NCI-H69 (cell line): ENCODE measurements at places on chromosomes 11 and 22.

GRCh38 chr22:31100762-31101525 lies 6.4 kb downstream of the SELENOM start:
- DNase-seq = no peak

DNA sequence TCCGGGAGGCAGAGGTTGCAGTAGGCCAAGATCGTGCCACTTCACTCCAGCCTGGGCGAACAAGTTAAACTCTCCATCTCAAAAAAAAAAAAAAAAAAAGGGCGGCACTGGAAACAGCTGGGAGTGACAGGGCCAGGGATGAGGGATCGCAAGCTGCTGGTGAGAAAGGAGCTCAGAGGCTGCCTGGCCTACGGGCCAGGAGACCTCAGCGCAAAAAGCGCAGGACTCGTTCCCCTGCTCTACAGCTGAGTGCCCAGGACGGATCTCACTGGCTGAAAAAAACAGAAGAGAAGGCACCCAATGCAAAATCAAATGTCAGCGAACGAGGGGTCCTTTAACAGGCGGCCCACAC lies 650 bp upstream of the NUP50 start:
- peak; percentile 63 for DNase-seq

DNA sequence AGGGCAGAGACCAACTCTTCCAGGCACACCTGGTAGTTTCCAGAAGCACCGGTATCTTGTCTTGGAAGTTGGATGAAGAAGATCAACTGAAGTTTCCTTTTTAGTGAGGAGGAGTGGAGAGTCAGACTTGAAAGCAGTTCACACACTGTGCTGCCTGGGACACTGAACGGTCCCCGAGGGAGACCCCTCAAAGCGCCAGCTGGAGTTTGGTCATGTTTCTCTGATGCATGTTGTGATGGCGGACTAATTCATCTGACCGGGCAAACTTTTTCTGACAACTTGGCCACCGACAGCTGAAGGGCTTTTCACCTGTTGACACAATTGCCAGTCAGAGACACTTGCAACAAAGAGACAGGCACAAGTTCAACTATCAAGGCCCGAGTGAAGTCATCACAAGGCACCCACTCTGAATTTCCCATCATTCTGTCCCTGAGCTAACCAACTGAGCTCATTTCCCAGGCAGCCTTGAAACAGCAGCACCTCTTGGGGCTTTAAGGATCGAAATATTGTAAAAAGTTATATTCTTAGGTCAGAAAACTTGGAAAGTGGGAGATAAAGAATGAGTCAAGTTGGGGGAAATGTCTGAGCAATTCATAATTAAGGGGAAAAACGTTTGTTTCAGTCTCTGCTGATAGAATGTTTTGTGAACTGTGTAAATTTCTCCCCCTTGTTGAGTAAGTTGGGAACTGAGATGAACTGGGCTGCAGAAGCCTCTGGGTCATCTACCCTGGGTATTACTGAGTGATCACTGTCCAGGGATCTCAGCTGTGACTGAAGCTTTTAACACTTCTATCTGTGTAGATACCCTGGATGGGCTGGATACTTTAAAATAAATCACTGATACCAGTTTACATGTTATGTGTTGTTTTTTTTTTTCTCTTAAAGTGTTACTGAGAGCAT lies 46.2 kb downstream of the WT1 start:
- DNase-seq = no peak

GRCh38 chr11:1515082-1516060 lies 28.8 kb upstream of the MOB2 start:
- DNase-seq = peak; percentile 75

GRCh38 chr22:45072322-45072903 lies 62.6 kb upstream of the PHF21B start:
- peak; percentile 93 for DNase-seq

DNA sequence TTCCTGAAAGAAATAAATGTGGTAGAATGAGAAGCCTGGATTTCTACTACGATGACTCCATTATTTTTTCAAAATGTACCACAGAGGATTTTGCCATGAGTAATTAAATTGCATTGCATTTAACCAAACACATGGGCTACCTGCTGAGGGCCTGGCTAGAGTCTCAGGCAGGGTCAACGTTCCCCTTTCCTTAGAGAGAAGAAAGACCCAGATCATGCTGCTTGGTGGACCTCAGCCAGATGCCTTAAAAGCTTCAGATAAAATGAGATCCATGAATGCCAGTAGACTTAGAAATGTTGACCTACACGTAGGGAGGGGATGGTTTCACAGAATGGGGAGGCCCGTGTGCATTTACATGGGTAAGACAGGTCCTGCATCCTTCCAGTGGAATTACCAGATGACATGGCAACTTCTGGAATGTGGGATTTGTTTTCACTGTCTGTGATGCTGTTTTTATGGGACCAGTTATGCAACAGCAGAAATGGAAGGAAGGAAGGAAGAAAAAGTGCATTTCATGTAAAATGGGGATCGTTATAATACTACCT lies 1069.4 kb downstream of the NTM start:
- no peak for DNase-seq

DNA sequence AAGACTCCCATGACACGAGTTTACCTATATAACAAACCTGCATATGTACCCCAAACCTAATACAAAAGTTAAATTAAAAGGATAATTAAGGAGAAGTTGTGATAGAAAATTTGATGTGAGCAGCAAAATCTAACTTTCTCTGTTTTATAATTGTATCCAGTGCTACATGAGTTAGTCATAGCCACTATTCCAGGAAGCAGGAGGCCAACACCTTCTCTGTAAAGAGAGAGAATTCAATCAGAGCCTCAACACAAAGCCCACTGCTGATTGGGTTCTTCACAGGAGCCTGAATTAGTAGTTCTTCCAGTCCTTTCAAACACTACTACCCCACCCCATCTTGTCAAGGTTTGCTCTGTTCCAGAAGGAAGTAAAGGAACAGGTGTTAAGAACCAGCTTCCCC lies 84.2 kb downstream of the BLID start:
- no peak for DNase-seq

DNA sequence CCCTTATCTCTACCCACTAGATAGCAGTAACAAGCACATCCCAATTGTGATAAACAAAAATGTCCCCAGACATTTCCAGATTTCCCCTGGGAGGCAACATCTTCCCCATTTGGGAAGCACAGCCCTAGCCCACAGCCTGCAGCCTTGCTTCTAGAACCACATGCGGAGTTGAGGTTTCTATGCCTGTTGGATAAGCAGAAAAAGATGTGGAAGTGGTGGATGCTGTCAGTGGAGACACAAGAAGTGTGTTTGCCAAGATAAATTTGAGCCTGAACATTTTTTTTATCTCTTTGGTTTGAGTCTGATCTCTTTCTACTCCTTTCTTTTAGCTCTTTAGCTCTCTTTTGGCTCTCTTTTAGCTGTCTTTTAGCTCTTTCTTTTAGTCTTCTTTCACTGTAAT lies 884.5 kb downstream of the NTM start:
- no peak for DNase-seq

GRCh38 chr11:32374261-32374711 lies 61.1 kb downstream of the WT1 start:
- peak; percentile 58 for DNase-seq

DNA sequence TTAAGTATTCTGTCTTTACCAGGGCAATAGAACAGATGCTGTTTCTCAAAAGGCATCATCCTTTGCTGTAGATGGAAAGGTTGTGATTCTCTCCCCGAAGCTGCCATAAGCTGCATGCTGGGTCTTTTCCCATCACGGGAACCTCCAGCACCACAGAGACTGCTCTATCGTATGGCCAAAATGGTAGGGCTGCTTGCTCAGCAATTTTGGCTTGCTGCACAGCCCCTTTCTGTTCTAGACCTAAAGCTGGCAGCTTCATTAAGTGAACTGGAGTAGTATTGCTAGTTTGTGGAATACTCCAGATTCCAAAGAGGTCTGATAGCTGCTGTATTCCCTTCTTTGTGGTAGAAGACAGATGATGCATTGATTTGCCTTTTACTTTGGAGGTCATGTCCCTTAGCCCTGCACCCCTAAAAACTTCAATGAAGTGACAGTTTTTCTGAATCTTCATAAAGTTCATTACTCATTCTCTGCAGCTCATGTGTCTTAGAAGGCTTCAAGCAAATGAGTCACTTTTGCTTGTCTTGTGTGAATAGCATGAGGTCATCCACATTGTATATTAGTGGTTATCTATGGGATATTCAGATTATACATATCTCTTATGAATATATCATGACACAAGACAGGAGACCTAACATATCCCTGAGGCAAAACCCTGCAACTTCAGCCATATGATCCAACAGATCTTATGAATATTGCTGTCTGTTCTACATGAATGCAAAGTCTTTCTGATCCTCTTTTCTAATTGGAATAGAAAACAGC lies 245.3 kb downstream of the FAM76B start:
- DNase-seq = peak; percentile 31

DNA sequence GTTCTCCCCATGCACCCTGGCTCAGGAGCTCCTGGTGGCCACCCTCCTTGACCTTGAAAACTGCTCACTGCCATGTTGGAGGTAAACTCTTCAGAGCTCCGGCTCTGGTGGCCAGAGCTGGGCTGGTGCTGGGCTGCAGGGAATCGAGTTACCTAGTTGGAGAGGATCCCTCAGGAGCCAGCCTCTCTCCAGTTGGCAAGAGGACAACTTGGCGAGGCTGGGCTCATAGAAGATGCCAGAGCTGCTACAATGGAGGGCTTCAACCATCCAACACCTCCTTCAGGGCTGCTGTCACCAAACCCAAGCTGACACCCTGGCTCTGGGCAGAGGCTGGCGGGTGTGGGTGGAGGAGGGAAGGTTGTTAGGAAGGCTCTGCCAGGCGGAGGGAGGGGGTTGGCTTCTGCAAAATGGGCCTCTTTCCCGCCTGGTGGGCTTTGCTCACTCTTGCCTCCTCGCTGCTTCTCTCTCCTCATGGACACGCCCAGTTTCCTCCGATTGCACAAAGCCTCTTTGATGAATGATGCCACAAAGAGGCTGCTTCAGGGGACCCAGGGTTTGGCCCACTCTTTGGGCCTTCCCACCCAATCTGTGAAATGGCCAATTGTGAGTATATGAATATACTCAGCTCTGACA lies 53.1 kb downstream of the THAP12 start:
- no peak for DNase-seq

DNA sequence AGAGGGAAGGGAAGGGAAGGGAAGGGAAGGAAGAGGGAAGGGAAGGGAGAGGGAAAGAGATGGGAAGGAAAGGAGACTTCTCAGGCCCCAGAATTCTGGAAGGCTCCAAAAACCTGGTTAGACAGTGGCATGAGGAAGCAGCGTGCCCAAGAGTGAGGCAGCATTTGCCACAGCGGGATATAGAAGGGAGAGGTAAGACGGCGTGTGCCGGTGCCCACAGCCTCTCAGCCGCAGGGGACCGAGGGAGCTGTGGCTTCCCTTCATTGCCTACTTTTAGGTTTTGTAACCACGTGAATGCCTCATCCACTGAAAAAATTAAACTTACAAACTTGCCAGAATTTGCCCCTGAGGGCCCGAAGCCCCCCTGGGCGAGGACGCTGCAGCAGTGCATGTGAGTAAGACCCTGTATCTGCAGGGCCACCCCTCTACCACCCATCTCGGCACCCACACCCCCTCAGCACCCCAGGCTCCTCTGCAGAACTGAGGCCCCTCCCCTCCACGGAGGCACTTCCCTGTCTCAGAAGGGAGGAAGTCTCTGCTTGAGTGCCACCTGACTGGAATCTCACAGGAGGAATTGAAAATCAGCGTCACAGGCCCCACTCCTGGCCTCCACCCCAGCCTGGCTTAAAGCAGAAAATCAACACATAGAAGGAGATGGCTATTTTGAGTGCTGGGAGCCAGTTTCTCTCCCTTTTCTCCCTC lies 58.1 kb downstream of the LINC01488 start:
- no peak for DNase-seq

- peak; percentile 79 for DNase-seq
These were observed 418.7 kb upstream of the ANO5 start for GRCh38 chr11:21774212-21774611.

- DNase-seq = peak; percentile 78
These were observed 2.9 kb upstream of the ABCC8 start for GRCh38 chr11:17479284-17480214.

DNA sequence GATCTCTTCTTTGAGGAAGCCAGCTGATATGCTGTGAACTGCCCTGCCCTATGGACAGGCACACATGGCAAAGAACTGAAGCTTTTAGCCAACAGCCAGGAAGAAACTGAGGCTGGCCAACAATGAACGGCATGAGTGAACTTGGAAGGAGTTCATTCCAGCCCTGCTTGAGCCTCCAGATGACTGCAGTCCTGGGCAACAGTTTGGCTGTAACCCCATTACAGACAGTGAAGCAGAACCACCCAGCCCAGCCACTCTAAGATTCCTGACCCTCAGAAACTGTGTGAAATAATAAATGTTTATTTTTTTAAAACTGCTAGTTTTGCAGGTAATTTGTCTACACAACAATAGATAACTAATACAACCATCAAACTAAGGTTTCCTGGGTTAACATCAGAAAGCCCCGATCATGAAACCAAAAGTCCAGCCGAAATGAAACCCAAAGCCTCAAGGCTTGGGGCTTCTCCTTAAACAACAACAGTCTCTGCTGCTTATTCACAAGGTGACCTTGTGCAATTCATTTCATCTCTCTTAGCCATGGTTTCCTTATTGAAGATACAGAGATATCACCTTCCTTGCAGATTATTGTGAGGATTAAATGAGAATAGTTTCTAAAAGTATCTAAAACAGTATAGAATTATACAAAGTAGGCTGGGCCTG lies 31.4 kb downstream of the PAK1 start:
- DNase-seq = no peak

- no peak for DNase-seq
These were observed 413.7 kb downstream of the TMEM135 start for GRCh38 chr11:87451395-87451794.

DNA sequence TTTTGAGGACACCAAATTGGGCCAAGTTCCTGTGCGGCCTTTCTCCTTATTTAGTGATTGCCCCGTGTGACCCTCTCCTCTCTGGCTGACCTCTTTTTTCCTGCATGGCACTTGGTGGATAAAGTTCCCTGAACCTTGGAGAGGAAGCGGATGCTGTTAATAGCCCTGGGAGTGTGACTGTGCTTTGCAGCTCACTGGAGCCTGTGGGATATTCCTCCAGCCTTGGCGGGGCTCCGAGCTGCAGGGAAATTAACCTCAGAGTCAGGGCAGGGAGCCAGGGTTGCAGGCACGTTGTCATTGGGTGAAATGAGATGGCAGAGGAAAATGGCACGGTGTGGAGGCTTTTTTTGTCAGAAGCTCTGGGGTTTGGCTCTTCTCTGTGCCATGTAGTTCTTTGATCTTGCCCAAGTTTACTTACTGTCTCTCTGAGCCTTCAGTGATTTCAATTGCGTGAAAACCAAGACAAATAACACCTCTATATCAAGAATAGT lies 965 bp downstream of the OR9Q1 start:
- no peak for DNase-seq

DNA sequence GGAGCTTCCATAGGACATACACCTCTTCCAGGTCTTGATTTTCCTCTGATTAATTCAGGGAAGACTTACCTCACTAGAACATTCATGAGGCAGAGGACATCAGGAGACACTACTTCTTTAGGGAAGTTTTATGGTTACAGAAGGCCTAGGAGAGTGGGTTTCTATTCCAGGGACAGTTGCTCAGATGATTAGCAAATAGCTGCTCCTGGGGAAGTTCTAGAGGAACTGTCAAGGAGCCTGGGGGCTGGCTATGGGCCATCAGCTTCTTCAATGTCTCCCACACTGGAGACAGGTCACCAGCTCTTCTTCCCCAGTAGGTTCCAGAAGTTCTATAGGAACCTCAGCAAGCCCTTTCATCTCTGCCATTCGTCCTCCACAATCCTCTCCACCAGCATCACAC lies 11.5 kb upstream of the OR10A5 start:
- DNase-seq = no peak

GRCh38 chr11:120052196-120052775 lies 85.6 kb downstream of the TRIM29 start:
- DNase-seq = no peak
